Hematopoietic multipotent progenitor cell treated with erythropoietin and hydrocortisone succinate and interleukin-3 and kit ligand, for 15 days (in vitro differentiated cells): ENCODE measurements at places on chromosomes 6 and 20.

DNA sequence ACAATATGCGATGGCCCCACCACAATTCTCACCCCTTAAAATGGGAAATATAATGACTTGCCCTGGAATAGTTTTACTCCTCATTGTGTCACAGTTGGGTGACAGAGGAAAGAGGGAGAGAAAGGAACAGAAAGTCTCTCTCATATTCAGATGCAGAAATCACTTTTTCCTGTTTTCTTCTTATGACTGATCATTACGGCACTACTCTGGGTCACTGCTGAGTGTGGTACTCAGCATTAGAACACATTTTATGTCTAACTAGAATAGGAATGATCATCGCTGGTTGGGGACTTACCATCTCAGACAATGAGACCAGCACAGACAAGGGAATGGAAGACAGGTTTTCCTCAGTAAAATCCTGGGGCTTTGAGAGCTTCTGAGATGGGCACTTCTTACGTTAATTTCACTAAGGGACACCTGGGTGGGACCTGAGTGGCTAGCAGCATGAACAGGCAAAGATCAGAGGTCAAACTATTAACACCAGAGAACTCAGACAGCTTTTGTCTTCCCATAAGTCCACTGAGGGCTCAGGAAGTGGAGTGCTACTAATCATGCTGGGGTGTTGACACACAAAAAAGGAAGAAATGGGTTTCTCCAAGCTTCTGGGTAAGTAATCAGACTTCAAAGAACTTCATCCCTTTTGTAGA, 54.9 kb upstream of the ARHGAP18 start:
- no peak for DNase-seq

DNA sequence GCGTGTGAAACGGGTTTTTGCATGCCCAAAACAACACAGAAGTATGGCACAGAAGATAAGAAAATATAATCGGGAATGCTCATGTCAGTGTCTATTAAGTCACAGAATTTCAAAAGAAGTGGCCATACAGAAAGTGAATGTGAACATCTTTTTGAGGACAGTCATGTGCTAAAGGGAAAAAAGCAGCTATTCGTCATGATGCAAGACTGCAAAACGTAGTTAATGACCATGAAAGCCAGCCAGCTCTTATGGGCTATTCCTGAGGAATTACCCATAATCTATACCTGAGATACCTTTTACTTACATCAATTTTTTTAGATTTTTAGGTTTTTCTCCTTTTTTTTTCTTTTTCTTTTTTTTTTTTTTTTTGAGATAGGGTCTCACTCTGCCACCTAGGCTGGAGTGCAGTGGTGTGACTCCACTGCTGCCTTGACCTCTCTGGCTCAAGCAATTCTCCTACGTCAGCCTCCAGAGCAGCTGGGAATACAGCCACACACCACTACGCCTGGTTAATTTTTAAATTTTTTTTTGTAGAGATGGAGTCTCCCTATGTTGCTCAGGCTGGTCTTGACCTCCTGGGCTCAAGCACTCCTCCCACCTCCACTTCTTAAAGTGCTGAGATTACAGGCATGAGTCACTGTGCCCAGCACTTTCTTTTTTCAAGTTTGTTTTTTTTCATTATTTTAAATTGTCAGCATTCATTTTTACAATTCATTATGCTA, 18.1 kb upstream of the ZBP1 start:
- no peak for DNase-seq

GRCh38 chr20:48278961-48279481, 493.7 kb upstream of the SULF2 start:
- DNase-seq: no peak

DNA sequence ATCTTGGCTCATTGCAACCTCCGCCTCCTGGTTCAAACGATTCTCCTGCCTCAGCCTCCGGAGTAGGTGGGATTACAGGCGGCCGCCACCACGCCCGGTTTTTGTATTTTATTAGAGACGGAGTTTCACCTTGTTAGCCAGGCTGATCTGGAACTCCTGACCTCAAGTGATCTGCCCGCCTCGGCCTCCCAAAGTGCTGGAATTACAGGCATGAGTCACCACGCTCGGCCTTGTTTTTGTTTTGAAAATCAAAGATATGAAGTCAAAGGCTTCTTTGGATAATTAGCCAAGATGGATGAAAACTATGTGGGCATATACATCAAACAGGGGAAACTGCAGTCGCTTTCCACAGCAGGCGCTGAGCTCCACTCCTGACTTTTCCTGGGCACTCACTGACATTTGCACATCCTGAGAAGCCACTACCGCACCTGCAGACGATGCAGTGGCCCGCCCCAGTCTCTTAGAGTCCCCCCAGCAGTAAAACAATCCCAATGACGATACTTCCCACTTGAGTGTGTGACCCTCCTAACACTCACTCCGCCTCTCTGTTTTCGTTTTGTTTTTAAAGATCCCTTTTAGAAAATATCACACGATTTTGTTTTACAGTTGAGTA, 44.1 kb downstream of the GJA1 start:
- DNase-seq: no peak

GRCh38 chr6:123546537-123546936, 90.2 kb downstream of the TRDN start:
- DNase-seq: no peak

DNA sequence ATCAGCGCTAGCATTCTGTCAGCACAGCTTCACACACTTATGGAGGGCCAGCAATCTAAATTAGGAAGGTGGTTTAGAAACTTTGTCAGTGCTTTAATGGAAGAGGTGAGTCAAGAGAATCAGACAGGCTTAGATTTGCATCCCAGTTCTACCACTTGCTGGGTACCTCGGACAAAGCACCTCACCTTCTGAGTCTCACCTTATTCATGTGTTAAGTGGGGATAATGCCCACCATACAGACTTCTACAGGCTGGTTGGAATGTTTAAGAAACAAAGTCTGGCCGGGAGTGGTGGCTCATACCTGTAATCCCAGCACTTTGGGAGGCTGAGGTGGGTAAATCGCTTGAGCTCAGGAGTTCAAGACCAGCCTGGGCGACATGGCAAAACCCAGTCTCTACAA, 12.2 kb upstream of the STK35 start:
- DNase-seq: no peak

DNA sequence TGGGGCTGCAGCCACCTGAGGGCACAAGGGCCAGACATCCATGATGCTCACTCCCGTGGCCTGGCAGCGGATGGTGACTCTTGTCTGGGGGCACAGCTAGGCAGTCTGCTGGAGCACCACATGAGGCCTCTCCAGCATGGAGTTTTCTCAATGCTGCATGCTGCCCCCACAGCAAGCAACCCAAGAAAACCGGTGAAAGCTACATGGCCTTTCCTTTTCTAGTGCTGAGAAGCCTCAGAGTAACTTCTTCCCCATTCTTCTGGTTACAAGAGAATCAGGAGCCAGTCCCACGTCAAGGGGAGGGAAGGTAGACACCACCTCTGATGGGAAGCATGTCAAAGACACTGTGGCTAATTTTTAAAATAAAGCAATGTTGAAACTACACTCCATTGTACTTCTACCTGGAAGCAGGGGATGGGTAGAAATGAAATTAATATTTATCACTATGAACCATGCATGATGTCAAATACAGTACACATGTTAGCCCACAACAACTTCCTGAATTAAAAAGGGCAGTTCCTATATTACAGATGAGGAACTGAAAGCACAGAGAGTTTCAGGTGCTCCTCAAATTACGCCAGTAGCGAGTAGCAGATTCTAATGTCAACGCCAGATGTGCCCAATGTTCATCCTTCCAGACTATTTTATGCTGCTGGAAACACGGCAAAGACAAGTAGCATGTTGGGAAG, 101.5 kb downstream of the LAMP5 start:
- DNase-seq: no peak

DNA sequence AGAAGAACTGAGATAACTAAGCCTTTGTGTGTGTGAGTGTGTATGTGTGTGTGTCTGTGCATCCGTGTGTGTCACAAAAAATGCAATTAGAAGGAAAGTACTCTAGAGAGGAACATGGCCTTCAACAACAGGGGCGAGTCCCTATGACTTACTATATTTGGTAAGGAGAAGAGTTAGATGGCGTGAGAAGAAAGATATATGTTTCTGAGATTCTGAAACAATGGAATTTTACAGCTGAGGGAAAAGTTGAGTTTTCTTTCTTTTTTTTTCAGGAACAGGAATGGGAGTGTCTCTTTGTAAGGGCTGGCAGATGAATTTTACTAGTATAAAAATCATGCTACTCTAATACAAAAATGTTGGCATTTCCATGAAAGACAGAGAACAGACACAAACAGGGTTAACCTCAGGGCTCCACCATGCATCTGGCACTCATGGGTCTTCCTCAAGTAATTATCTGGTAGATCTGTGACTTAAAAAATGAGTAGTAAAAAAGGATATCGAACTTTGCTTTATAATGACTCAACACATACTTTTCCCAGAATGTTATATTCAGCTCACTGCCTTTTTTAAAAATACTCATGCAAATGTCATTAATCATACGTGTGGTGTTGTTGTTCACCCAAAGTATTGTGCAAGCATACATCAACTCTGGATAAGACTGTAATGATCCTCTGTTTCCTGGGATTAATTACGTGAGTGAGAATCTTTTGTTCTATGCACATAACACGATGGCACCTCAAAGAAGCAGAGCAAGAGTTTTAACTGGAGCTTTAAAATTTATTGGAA, 12.8 kb upstream of the SASH1 start:
- DNase-seq: no peak

GRCh38 chr20:58195047-58195446, 33.4 kb downstream of the ANKRD60 start:
- no peak for DNase-seq

- DNase-seq: no peak
Observed at GRCh38 chr6:6392214-6393068, 72.0 kb upstream of the F13A1 start.

DNA sequence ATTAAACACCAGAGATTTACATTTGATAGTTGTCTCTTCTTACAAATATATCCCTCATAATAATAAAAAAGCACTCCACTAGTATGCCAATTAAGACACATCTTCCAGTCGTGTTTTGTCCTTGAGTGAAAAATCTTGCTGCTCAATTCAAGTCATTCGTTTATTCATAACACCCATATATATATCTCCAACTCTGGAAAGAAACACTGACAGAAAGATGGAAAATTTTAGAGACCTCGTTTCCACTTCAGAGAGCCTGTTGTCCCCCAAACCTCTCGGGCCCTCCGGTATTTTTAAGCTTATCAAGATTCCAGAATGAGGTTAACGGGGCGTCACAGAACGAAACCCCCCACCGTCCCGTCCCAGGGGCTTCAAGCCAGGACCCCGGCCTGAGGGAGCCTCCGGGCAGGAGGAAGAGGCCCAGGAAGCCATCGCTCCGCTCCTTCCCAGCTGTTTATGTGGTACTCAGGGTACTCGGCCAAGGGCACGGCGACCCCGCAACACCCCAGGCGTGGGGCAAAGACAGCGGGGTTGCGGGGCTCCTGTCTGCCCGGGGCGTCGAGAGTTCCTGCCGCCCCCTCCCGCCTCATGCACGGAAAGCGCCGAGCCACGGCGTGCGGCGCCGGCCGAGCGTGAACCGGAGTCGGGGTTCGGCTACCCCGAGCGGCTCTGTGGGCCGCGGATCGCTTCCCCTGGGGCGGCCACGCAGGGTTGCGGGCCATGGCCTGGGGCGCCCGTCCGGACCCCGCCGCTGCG, 623 bp upstream of the SNX9 start:
- DNase-seq: no peak

- peak; percentile 81 for DNase-seq
Observed at GRCh38 chr6:43771858-43772680, 2.1 kb downstream of the VEGFA start.

GRCh38 chr6:16688984-16689636, 72.2 kb downstream of the ATXN1 start:
- DNase-seq: no peak

GRCh38 chr20:45300961-45301360, 5.7 kb upstream of the RBPJL start:
- no peak for DNase-seq

- DNase-seq: no peak
Observed at GRCh38 chr6:134361011-134361410, 43.1 kb upstream of the SGK1 start.

DNA sequence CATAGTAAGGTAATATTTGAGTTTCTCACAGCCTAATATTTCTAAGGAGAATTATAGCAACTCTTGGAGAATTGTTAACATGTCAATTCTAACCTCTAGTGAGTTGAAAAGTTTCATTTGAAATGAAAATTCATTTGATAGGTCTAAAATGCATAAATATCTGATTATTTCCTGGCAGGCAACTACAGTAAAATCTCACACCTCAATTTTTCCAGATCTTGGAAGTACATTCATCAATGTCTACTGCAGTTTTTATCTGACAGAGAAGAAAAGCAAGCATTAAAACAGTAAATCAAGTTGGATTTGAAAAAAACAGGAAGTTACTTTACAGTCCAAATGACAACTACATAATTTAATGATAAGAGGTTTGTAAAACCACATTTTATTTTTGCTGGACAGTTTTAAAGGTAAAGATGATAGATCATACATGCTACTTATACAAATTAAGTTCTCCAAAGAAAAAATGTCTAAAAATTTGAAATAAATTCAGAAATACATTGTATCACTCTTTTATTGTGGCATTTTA, 631.3 kb downstream of the EYS start:
- no peak for DNase-seq

DNA sequence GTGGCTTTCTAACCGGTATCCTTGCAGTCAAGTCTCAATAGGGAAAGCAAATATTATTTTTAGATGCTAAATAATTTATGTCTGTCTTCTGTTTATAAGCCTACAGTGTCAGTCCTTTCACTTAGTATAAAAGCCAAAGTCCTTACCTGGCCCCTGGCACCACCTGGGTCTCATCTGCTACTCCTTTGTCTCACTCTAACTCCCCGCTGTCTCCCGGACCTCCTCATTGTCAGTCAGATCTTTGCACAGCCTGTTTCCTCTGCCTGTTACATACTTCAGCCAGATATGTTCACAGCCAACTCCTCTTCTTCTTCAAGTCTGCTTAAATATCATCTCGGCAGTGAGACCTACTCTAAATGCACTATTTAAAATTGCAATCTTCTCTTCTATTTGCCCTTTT, 84.2 kb downstream of the THEMIS start:
- no peak for DNase-seq

DNA sequence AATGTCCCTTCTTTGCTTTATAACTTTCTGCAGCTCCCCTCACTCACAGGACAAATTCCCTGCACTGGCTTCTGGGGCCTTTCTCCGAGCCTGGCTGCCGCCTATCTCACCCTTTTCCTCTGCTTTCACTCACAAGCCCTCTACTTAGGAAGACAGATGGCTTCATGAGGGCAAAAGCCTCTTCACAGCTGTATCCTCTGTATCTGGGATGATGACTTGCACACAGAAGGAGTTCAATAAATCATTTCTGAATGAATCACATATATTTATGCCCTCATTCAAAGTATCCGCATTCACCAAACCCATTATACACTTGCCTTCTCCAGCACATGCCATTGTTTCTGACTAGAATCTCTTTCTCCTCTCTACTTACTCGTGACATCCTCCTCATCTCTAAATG, 159.0 kb upstream of the RIPOR2 start:
- DNase-seq: no peak

DNA sequence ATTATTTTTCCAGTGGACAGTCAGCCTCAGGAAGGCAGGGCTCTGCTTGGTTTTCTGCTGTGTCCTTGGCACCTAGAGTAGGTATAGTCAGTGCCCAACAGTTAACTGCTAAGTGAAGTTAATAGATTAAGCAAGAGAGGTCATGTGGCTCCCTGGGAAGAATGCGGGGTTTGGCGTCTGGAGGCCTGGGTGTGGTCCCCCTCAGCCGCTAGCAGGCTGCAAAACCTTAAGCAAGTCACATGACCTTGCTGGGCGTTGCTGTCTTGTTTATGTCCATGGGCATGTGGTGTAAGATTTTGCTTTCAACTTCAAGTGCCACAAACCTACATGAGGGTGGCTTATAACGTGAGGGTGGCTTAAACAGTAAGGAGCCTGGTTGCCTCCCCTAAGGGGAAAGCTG, 75.5 kb upstream of the SCP2D1 start:
- peak; percentile 30 for DNase-seq
